ENCODE measurements at places on chromosomes 2 and 18.

- DNase-seq: no peak
Observed at GRCh38 chr2:96495982-96496629, 9.1 kb downstream of the NEURL3 start.

- no peak for DNase-seq
Observed at GRCh38 chr18:58390399-58390798, 238.5 kb downstream of the ALPK2 start.

GRCh38 chr2:27703638-27704341 lies 40.1 kb downstream of the SLC4A1AP start:
- DNase-seq: peak; percentile 84

DNA sequence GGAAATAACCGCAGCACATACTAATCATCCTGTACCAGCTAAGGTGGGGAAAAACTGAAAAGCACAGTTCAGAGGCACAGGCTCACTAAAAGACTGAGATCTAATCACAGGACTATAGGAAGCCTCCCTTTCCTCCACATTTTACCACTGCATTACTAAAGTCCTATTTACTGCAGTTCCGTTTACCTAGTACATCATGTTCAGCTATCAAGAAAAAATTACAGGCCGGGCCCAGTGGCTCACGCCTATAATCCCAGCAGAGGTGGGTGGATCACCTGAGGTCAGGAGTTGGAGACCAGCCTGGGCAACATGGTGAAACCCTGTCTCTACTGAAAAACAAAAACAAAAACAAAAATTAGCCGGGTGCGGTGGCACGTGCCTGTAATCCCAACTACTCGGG lies 11.0 kb upstream of the NBEAL1 start:
- no peak for DNase-seq
